A549 treated with dexamethasone at 1 μM for 4 hours (cell line): ENCODE measurements at places on chromosomes 1 and 21. TPM values are rescaled to one million over a fixed set of nuclear protein-coding genes. Genes with fewer than 3 reads are reported as not detected.

The LMOD1 gene
- not detected in 5 replicates for total RNA-seq

The REG4 gene
- total RNA-seq, result not detected in 5 replicates

The HES3 gene
- not detected in 5 replicates for total RNA-seq

The AXDND1 gene
- 0.25 to 0.37 TPM (median 0.29 TPM) in 5 replicates for total RNA-seq

The VSIG8 gene
- 0.06 to 0.11 TPM in 2 of 5 replicates, not detected in the others for total RNA-seq

The SOX13 gene
- total RNA-seq, result 17.3 to 27.5 TPM (median 21.8 TPM) in 5 replicates

The FAM3B gene
- 0.09 TPM in 1 of 5 replicates, not detected in the others for total RNA-seq

The SORT1 gene
- total RNA-seq, result 4.4 to 5.4 TPM (median 5.1 TPM) in 5 replicates

The ZNF593OS gene
- 0.10 to 0.70 TPM in 2 of 5 replicates, not detected in the others for total RNA-seq

The RNU1-1 gene
- 10.6 TPM in 1 of 5 replicates, not detected in the others for total RNA-seq

The UBQLN4 gene
- 33.9 to 43.6 TPM (median 42.2 TPM) in 5 replicates for total RNA-seq

The CTSS gene
- total RNA-seq, result 15.1 to 17.0 TPM (median 16.4 TPM) in 5 replicates

The CHIA gene
- not detected in 5 replicates for total RNA-seq

The OR10J1 gene
- not detected in 5 replicates for total RNA-seq

The RSPH1 gene
- total RNA-seq, result 0.46 to 1.0 TPM (median 0.61 TPM) in 5 replicates

The TPTE gene
- not detected in 5 replicates for total RNA-seq

The CCDC17 gene
- total RNA-seq, result 0.18 to 0.57 TPM (median 0.19 TPM) in 5 replicates

The SH3GLB1 gene
- total RNA-seq, result 32.0 to 42.4 TPM (median 40.3 TPM) in 5 replicates

The GJA9 gene
- 0.05 to 0.06 TPM (median 0.05 TPM) in 3 of 5 replicates, not detected in the others for total RNA-seq

The HUNK gene
- total RNA-seq, result 1.2 to 1.6 TPM (median 1.5 TPM) in 5 replicates

The ACOT11 gene
- total RNA-seq, result 1.8 to 3.1 TPM (median 2.6 TPM) in 5 replicates

The HAO2 gene
- not detected in 5 replicates for total RNA-seq

The CADM3 gene
- total RNA-seq, result 0.12 to 0.26 TPM (median 0.21 TPM) in 5 replicates

The EPHA10 gene
- total RNA-seq, result 0.98 to 2.3 TPM (median 1.2 TPM) in 5 replicates

The SUSD4 gene
- total RNA-seq, result 0.59 to 0.86 TPM (median 0.63 TPM) in 5 replicates

The AADACL3 gene
- not detected in 5 replicates for total RNA-seq

The KRTAP13-1 gene
- total RNA-seq, result not detected in 5 replicates

The FCGR2B gene
- total RNA-seq, result not detected in 5 replicates

The PTGFR gene
- not detected in 5 replicates for total RNA-seq

The FCRLB gene
- total RNA-seq, result 1.1 to 1.6 TPM (median 1.4 TPM) in 5 replicates

The RXRG gene
- 0.05 to 0.08 TPM (median 0.06 TPM) in 3 of 5 replicates, not detected in the others for total RNA-seq

The KRTAP10-8 gene
- not detected in 5 replicates for total RNA-seq

The RGS18 gene
- total RNA-seq, result not detected in 5 replicates

The PRR9 gene
- total RNA-seq, result 0.10 TPM in 1 of 5 replicates, not detected in the others

The ERICH3 gene
- total RNA-seq, result not detected in 5 replicates

The HHAT gene
- total RNA-seq, result 1.5 to 2.2 TPM (median 1.8 TPM) in 5 replicates

The MAP10 gene
- 0.64 to 1.0 TPM (median 0.98 TPM) in 5 replicates for total RNA-seq

The TMEM240 gene
- total RNA-seq, result 0.20 to 0.52 TPM (median 0.37 TPM) in 5 replicates

The PTAFR gene
- total RNA-seq, result 0.09 to 0.24 TPM (median 0.09 TPM) in 5 replicates

The C1QB gene
- not detected in 5 replicates for total RNA-seq

The DNAH14 gene
- 12.7 to 16.2 TPM (median 13.4 TPM) in 5 replicates for total RNA-seq

The SRGAP2 gene
- total RNA-seq, result 20.5 to 40.8 TPM (median 34.5 TPM) in 5 replicates

The FLG gene
- total RNA-seq, result under 0.01 to 0.01 TPM (median 0.01 TPM) in 4 of 5 replicates, not detected in the other

The GFI1 gene
- total RNA-seq, result 0.08 to 0.30 TPM (median 0.23 TPM) in 5 replicates

The ATP1A4 gene
- not detected in 5 replicates for total RNA-seq

The LDLRAD1 gene
- total RNA-seq, result not detected in 5 replicates

The PRMT6 gene
- total RNA-seq, result not detected in 5 replicates

The TNFRSF4 gene
- total RNA-seq, result 0.06 to 0.15 TPM (median 0.10 TPM) in 4 of 5 replicates, not detected in the other

The ANXA9 gene
- 0.71 to 1.2 TPM (median 0.89 TPM) in 5 replicates for total RNA-seq

The GBP7 gene
- total RNA-seq, result not detected in 5 replicates

The ELAVL4 gene
- total RNA-seq, result not detected in 5 replicates

The SLC25A34 gene
- 0.10 to 0.22 TPM (median 0.20 TPM) in 5 replicates for total RNA-seq

The HSD3B2 gene
- not detected in 5 replicates for total RNA-seq

The OLIG2 gene
- total RNA-seq, result 0.02 TPM in 1 of 5 replicates, not detected in the others

The LINGO4 gene
- total RNA-seq, result not detected in 5 replicates

The HSPA6 gene
- 0.94 to 6.5 TPM (median 1.5 TPM) in 5 replicates for total RNA-seq
